Muscle of leg (tissue), 16 donors: ENCODE measurements at places on chromosomes 1 and 21.
A peak's percentile ranks its signal among the peaks of the same experiment; 100 is the strongest.

DNA sequence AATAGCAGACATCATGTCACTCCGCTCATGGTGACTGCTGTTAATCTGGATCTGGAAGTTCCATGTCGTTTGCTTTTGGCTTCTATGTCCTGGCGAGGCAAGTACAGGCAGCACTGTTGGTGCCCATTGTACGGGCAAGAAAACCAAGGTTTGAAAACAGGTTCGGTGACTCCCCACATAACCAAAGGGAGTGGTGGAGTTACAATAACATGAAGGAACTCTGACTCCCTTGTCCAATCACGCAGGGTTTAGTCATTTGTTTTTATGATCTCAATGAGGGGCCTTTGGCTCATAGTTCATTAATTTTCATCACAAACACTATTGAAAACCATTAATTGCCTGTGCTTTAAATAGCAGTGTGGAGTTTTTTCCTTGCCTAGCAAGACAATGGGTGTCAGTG lies 82.9 kb upstream of the SSX2IP start:
- no peak for DNase-seq

- no peak for DNase-seq
Observed at GRCh38 chr21:45334591-45335081, 46.9 kb upstream of the POFUT2 start.

DNA sequence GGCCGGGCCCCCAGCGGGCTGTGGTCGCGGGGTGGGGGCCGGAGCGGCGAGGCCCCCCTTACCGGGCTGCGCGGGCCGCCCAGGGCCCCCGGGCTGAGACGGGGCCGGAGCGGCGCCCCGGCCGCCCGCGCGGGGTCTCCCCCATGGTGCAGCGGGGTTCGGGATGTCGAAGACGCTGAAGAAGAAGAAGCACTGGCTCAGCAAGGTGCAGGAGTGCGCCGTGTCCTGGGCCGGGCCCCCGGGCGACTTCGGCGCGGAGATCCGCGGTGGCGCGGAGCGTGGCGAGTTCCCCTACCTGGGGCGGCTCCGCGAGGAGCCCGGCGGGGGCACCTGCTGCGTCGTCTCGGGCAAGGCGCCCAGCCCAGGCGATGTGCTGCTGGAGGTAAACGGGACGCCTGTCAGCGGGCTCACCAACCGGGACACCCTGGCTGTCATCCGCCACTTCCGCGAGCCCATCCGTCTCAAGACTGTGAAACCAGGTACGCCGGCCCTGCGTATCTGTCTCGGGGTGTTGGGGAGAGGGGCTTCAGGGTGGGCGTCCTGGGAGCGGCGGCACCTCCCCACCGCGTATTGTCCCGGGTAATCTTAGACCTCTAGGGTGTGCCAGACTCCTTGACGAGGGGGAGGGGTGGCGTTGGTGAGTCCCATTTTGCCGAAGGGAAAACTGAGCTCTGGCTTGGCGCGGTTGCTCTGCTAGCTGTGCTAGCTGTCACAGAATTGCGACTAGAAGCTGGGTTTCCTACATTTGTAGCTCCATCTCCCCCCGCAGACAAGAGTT lies 745 bp downstream of the MAGI3 start:
- peak; percentile 54 for DNase-seq

GRCh38 chr1:24374891-24375786 lies 38.4 kb downstream of the STPG1 start:
- no peak for DNase-seq

DNA sequence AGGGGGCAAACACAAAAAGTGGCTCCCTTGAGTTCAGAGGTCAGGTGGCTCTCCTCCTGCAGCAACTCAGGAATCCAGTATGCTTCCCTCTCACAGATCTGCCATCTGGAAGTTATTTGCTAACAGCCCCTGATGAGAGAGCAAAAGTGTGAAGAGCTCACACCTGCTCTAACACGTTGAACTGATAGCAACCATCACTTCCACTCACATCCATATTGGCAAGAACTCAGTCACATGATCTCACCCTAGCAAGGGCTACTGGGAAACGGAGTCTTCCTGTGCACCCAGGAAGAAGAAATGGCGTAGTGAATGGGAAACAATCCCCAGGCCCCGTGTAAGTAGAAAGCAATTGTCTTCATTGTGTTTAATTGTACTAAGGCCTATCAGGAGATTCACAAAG lies 20.7 kb upstream of the SLC45A1 start:
- DNase-seq: no peak

DNA sequence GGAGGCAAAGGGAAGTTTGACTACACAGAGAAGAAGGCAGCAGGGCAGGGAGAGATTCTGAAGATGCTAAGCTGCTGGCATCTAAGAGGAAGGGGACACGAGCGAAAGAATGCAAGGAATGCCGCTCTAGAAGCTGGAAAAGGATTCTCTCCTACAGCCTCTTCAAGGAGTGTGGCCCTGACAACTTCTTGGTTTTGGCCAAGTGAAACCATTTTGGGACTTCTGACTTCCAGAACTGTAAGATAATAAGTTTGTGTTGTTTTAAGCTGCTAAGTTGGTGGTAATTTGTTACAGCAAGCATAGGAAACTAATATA lies 28.5 kb downstream of the MGST3 start:
- no peak for DNase-seq

GRCh38 chr1:61083013-61083806 lies 849 bp downstream of the NFIA start:
- no peak for DNase-seq

DNA sequence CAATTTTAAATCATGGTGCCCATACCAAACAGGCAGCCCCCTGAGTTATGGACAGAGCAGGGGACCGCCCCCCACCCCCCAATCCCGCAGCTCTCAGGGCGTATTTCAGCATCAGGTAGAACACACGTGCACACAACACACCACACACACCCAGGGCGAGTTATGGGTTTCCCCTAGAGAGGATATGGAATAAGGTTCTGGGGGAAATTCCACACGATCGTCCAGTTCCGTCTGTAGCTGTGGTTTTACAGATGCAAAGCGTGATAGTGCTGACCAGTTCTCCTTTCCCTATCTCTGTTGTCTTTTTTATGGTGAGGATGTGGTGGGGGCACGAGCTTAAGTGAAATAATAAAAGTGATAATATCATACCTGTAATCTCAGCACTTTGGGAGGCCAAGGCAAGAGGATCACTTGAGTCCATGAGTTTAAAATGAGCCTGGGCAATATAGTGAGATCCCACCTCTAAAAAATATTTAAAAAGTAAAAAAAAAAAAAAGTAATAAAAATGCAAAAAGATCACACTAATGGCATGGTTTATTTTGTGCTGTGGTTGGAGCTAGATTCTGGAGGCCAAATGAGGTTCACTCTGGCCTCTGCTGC lies 25.1 kb downstream of the C2CD2 start:
- DNase-seq: peak; percentile 48

- DNase-seq: peak; percentile 79
Observed at GRCh38 chr1:39639305-39640130, at the start of gene HEYL. HEYL (minus strand) TSS chr1:39639643; CDS start chr1:39639625, 18 bp downstream.

DNA sequence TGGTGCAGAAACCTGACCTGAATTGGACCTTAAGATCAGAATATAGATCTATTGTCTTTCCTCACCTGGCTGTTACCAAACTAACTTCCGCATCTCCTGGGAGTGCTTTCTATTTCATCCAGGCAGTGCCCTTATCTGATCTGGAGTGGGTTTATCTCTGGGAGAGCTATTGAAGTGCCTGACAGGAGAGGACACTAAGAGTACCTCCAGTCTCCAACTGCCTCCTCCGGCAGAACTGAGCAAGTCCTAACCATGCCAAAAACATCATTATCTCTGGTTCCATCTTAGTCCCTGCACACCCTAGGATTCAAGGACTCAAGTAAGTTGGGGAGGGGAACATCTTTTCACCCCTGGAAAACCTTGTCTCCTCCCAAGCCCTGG lies 12.4 kb upstream of the KCNJ15 start:
- no peak for DNase-seq

DNA sequence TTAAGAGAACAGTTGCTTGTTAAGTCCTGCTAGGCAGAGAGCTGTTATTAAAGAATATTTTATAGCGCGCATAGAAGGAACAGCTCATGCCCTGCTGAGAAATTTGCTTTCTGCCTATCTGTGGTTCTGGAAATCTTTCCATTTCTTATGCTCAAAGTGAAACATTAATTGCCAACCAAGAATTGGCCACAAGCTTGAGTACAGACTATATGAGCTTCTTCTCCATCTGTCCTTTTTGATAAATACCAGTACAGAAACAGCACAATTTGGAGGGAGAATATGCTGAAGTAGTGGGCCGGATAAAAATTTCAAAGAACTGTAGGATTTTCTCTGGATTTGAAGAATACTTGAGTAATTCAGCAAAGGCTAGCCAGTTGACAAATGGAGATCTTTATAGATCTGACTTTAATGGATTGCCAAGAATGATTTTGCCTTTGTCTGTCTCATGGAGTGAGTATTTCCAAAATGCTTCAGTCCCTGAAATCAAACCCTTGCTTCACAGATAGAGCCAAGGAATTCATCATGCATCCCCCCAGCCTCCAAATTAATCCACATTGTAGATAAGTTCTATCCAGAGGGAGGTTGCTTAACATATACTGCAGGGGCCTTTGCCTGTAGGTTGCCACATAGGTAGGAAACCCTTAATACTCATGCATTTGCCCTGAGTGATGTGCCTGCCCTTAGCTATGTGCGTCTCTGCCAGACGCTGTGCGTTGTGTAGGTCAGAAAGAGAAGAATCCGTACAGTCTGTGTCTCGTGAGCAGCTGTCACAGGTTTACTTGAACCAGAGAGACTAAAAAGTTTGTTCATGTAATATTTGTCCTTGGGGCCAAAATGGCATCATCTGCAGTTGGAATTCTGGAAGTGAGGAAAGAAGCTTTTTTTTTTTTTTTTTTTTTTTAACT lies 44.2 kb downstream of the SMYD2 start:
- DNase-seq: no peak

- no peak for DNase-seq
Observed at GRCh38 chr1:158719664-158720063, 856 bp downstream of the OR6K3 start.

DNA sequence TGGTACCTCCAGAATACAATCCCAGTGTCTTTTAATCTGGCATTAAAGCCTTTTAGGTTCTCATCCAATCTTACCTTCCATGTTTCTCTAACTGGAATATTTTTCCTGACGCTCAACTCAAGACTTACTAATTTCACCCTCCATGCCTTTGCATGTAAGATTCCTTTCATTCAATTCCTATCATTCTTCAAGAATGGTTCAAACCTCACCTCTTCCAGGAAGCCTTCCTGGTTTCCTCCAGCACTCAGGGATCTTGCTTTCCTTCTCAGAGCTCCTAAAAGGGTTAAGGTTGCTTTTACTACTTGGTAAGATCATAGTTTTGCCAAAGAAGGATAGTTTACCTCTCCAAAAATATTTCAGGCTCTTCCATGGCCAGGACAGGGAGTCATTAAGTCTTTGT lies 91.2 kb upstream of the CACNA1E start:
- no peak for DNase-seq

DNA sequence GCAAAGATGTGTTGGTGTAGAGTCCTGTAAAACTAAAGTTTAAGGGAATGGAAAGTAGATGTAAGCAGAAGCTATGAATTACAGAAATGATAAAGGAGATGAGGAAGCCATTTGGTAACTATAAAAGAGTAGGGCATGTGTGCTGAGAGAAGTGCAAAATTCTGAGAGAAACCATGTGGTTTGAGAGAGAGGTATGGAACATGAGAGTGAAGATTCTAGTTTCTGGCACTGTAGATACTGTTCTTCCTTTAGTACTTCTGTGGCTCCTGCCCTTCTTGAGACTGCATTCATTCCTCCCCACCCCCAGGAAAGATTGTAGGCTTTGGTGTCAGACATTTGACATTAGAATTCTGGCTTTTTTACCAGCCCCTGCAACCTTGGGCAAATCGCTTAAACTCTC lies 15.4 kb downstream of the RALGPS2 start:
- DNase-seq: no peak

- DNase-seq: peak; percentile 16
Observed at GRCh38 chr1:3012456-3013291, 8.6 kb upstream of the ACTRT2 start.

GRCh38 chr1:226662642-226663326 lies 76.3 kb downstream of the ITPKB start:
- DNase-seq: peak; percentile 93

- DNase-seq: no peak
Observed at GRCh38 chr1:6035303-6035702, 10.4 kb upstream of the KCNAB2 start.

DNA sequence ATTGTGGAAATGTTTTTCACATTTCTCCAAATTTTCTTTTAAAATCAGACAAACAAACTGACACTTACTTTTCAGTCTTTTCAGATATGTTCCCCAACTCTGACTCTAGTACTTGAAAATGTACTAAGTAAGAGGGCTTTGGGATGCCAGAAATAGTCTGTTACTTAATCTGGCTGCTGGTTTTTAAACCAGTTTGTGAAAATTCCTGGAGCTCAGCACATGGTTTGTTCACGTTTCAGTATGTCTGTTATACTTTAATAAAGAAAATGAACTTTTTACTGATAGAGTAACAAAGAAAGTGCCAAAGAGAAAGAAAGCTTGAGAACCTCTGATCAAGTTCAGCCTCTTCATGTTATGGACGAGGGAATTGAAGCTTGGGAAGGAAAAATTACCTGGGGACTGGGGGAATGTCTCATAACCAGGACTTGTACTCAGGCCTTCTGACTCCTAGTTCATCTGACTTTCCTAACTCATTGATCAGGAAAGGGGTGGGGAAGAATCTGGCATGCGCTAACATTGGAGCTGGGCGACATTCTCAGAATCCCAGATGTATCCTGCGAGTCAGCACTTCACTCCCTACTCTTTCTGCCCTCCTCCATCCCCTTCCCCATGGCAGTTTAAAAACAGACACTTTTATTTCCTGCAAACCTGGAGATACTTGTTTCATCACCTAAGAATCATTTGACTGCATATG lies 30.8 kb upstream of the DNAJC6 start:
- DNase-seq: no peak

GRCh38 chr1:177190308-177190970 lies 19.7 kb downstream of the BRINP2 start:
- DNase-seq: no peak

GRCh38 chr1:30822966-30823581 lies 65.5 kb upstream of the LAPTM5 start:
- DNase-seq: no peak

GRCh38 chr1:17136936-17137335 lies 17.7 kb upstream of the PADI2 start:
- DNase-seq: no peak

GRCh38 chr1:226061841-226062557 lies 517 bp upstream of the H3-3A start:
- peak; percentile 91 for DNase-seq

DNA sequence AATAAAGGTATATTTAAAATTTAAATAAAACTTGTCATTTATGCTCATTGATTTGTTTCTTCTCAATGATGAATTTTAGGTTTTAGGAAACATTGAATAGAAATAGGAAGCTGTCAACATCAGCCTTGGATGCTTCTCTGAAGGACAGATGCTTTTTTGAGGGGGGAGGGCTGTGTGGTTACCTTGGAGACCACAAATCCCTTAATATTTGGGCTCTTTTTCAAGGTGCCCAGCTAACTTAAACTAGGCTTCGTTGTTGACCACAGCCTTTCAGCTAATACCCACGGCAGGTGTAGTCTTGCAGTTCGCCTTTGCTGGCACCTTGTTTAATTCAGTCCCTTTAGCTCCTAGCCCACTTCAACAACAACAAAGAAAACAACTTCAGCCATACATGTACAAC lies 22.5 kb downstream of the TENT5C start:
- DNase-seq: no peak

- DNase-seq: peak; percentile 50
Observed at GRCh38 chr1:156704930-156705320, 458 bp downstream of the CRABP2 start.

GRCh38 chr21:37561941-37562919 lies 195.7 kb downstream of the DYRK1A start:
- no peak for DNase-seq

GRCh38 chr21:17537299-17537698 lies 24.5 kb downstream of the CXADR start:
- DNase-seq: no peak

GRCh38 chr21:35136106-35136505 lies 87.0 kb upstream of the RUNX1 start:
- no peak for DNase-seq
